Skin of body (tissue), 3 donors: ENCODE measurements at places on chromosomes 7 and 10. TPM values are rescaled to one million over a fixed set of nuclear protein-coding genes. Genes with fewer than 3 reads are reported as not detected.

ACSL5 gene
- 10.1 TPM for total RNA-seq

DNA sequence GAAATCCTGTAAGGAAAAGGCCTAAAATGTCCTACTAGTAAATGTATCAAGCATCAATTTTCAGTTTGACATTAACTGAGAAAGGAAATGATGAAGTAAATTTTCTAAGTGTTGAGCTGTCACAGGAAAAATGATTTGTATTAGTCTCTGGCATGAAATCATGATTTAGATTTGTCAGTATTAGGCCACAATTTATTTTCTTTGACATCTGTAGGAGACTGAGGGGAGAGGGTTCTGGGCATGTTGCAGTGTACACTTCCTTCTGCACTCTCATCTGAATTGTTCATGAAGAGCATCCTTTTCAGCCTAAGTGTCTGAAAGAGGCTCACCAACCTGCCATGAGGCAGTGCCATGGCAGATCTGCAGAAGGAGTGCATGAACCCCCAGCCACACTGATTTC lies 15.9 kb downstream of the ADRB1 start:
- DNase-seq: no peak

- DNase-seq: peak; percentile 33
These were observed 208.3 kb downstream of the PPP1R3A start for GRCh38 chr7:113710310-113711096.

GRCh38 chr7:139153832-139154231 lies 44.3 kb upstream of the ZC3HAV1 start:
- no peak for DNase-seq

DNA sequence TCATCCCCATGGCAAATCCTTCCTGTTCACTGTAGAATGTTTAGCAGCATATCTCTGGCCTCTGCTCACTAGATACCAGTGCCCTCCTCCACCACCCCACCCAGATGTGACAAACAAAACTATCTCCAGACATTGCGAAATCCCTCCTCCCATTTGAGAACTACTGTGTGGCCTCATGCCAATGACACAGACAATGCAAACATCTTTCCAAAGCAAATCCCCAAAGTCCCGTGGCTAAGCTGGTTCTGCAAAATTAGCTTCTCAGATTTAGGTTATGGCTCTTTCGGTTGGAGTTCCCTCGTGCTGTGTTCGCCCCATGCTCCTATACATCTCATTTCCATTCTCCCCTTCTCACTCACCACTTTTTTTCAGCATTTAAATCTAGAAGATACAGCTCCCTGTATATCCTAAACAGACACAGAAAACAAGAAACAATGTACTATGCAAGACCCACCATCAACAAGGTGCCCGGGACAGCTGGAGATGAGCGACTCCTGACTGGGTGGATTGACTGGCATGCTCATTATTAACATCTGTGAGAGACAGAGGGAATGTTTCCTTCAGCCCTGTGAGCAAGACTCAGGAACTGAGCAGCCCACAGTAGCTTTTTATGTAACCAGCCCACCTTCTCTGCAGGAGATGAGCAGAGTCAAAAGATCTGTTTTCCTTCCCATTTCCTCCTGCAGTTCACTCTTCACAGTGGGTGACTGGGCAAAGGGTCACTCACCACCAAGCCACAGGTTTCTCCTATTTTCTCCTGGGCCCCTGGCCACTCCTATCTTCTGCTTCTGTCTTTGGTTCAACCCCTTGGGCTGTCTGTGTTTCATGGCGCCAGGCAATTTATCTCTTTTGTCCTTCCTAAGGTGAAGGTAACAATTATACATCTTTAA lies 225.7 kb upstream of the AOAH start:
- peak; percentile 55 for DNase-seq

GRCh38 chr10:72335394-72336258 lies 19.1 kb downstream of the DNAJB12 start:
- DNase-seq: no peak
